ENCODE measurements at places on chromosomes 4 and X. TPM values are rescaled to one million over a fixed set of nuclear protein-coding genes. Genes with fewer than 3 reads are reported as not detected.

ARAP2 gene
- 0.16 TPM for total RNA-seq

ADH1C gene
- 0.54 TPM for total RNA-seq

TMPRSS11B gene
- total RNA-seq = not detected

SRP72 gene
- 46.2 TPM for total RNA-seq

STBD1 gene
- 8.8 TPM for total RNA-seq

RBM47 gene
- total RNA-seq = 2.4 TPM

All from cardiac atrium fibroblast (primary cell).